Dorsolateral prefrontal cortex (tissue), 122 donors: ENCODE measurements at places on chromosomes 2 and 18. TPM values are rescaled to one million over a fixed set of nuclear protein-coding genes. Genes with fewer than 3 reads are reported as not detected.

Gene MROH2A
- total RNA-seq, result not detected

Gene LIMS3
- total RNA-seq, result 1.4 TPM

Gene PRKCE
- 193 TPM for total RNA-seq

Gene TTC32
- 15.3 TPM for total RNA-seq

Gene GPD2
- 35.6 TPM for total RNA-seq

Gene TRABD2A
- total RNA-seq, result 13.9 TPM

Gene LINC00305
- total RNA-seq, result not detected

Gene GATA6
- not detected for total RNA-seq

Gene GKN1
- total RNA-seq, result not detected

Gene MAPK4
- 66.2 TPM for total RNA-seq

Gene MC4R
- total RNA-seq, result 2.1 TPM

Gene IL1B
- 9.6 TPM for total RNA-seq

Gene KIAA2012
- total RNA-seq, result 5.0 TPM

Gene IL36G
- not detected for total RNA-seq

Gene CDC42EP3
- total RNA-seq, result 25.7 TPM

Gene CABYR
- total RNA-seq, result 15.3 TPM

Gene POTEI
- total RNA-seq, result not detected

Gene ESCO1
- 15.7 TPM for total RNA-seq

Gene CBLN2
- 90.5 TPM for total RNA-seq

Gene CDK15
- not detected for total RNA-seq

Gene POTEC
- not detected for total RNA-seq

Gene ZNF892
- total RNA-seq, result 17.2 TPM

Gene EMILIN1
- 7.9 TPM for total RNA-seq

Gene CYBRD1
- 24.6 TPM for total RNA-seq

Gene LONRF2
- total RNA-seq, result 85.7 TPM

Gene ARHGAP28
- 4.9 TPM for total RNA-seq

Gene CROCC2
- total RNA-seq, result not detected

Gene CFAP221
- 39.6 TPM for total RNA-seq

Gene CD28
- 0.30 TPM for total RNA-seq

Gene DSG4
- total RNA-seq, result not detected

Gene RNF25
- 29.3 TPM for total RNA-seq

Gene FKBP1B
- total RNA-seq, result 44.5 TPM

Gene CAPG
- 25.5 TPM for total RNA-seq

Gene PPM1B
- 88.0 TPM for total RNA-seq

Gene HSPE1
- total RNA-seq, result 79.2 TPM

Gene COLEC12
- total RNA-seq, result 9.7 TPM

Gene MAP3K2
- 54.1 TPM for total RNA-seq

Gene ASAP2
- total RNA-seq, result 43.1 TPM

Gene CNGA3
- 3.2 TPM for total RNA-seq

Gene HOXD4
- total RNA-seq, result not detected

Gene BCS1L
- total RNA-seq, result 30.2 TPM

Gene FEV
- total RNA-seq, result 0.38 TPM

Gene TFPI
- 2.8 TPM for total RNA-seq

Gene RTP5
- 8.6 TPM for total RNA-seq

Gene LIPT1
- 14.7 TPM for total RNA-seq
